ENCODE measurements at places on chromosomes 13 and 19.
A peak's percentile ranks its signal among the peaks of the same experiment; 100 is the strongest.

DNA sequence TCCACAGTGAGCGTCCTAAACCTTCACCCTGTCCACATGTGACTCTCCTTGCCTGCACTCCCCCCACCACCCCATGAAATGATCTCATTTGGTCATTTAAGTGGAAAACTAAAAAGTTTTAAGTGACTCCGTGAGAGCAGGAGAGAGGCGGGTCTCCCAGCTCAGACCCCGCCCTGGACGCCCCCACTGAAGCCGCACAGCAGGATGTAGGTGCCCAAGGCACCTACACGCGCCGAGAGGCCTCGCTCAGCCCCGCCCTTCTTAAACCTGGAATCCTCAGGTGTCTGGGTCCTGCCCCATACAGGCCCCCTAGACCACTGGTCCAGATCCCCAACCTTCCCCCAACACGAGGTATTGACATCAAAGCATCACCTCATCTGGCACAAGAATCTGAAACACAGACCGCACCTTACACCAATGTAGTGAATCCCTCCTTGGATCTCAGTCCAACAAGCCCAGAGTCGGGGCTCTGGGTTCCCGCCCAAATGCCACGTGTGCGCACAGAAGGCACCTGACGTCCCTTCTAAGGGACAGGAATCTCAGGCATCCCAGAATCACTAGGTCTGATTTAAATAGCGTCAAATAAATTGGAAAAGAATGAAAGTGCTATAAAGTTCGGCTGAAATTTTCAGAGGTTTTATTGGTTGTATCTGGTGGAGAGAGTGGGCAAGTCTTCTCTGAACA lies 3.5 kb downstream of the IGFL1 start:
- no peak for DNase-seq

DNA sequence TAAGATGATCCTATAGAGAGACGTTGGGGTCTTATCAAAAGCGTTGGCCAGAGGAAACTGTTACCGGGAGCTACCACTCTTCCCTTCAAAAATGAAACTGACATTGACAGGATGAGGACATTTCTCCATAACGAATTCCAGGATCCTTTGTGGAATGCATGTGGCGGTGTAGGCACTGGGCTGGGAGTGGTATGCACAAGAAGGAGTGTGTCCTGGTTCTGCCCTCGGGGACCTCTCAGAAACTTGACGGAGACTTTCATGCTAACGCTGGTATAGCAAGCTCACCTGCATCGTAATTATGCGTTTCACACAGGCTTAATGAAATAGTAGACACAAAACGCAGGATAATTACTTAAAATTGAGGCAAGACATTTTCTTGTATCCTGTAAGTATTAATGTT lies 441.1 kb downstream of the FGF9 start:
- no peak for DNase-seq

DNA sequence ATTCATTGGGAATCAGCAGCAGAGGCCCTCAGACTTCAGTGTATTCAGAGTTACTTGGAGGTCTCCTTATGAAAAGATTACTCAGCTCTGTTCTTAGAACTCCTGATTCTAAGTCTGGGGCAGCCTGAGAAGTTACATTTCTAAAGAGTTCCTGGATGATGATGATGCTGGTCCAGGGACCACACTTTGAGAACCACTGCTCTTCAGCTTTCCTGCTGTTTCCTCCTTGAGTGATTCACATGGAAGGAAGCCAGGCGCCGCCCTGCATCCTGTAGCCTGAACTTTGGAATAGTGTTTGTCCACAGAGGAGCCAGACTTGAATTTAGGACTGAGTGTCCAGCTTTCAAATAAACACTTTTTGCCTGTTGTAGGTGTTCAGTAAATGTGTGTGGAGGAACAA lies 2.9 kb downstream of the CEBPG start:
- peak; percentile 75 for DNase-seq

- DNase-seq, result no peak
Observed at GRCh38 chr19:42250183-42250665, 4.7 kb downstream of the ERF start.

Measured in RPMI7951 (cell line).